CD4-positive, alpha-beta T cell treated with Interleukin-6 for 4 hours (primary cell): ENCODE measurements at places on chromosomes 11 and 22.
A peak's percentile ranks its signal among the peaks of the same experiment; 100 is the strongest.

- DNase-seq, result no peak
Observed at GRCh38 chr11:27153136-27153535, 112.5 kb downstream of the BBOX1 start.

- no peak for DNase-seq
Observed at GRCh38 chr11:95373241-95373640, 142.2 kb upstream of the SESN3 start.

GRCh38 chr11:55658031-55658573 is 3.9 kb upstream of the OR4C6 start:
- no peak for DNase-seq

DNA sequence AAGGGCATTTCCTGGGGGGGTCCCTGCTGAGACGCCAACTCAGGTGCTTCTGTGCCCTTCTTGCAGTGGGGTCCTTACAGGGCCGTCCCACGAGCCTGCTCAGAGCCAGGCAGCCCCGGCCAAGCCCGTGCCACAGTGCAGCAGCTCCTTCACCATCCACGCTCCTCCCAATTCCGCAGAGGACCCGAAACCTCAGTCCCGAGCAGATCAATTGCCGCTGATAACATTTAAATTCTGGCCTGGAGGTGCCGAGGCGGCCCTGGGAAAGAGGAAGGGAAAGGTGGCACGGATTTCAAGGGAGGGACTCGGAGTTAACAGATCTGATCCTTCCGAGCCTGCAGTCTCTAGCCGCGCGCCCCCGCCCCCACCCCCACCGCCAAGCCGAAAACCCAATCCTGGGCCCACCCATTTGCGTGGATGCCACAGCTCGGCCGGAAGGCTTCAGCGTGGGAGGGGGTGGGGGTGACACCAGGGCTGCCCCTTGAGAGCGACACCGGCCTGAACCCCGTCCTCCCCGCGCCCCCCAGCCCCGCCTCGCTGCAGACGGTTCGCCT is 32.3 kb upstream of the JAM3 start:
- DNase-seq, result peak; percentile 34

GRCh38 chr11:111586388-111586831 is 15.8 kb upstream of the SIK2 start:
- peak; percentile 67 for DNase-seq

GRCh38 chr11:94511932-94512781 is at the start of gene C11orf97:
Gene C11orf97, plus strand, starts transcription at chr11:94512461. Its CDS starts 68 bp downstream, at chr11:94512529.
- DNase-seq, result peak; percentile 75

GRCh38 chr11:64043545-64043944 is 7.8 kb downstream of the FLRT1 start:
- DNase-seq, result no peak

GRCh38 chr11:43574949-43575912 is 105.3 kb upstream of the HSD17B12 start:
- DNase-seq, result no peak

DNA sequence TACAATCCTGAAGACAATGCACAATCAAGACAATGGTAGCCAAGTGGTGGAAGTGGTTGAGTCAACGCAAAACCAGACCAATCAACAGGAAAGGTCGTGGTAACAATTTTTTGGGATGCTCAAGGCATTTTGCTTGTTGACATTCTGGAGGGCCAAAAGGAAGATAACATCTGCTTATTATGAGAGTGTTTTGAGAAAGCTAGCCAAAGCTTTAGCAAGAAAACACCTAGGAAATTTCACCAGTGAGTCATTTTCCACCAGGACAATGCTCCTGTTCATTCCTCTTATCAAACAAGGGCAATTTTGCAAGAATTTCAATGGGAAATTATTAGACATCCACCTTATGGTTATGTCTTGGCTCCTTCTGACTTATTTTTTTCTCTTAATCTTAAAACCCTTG is 1932.2 kb upstream of the RAG2 start:
- DNase-seq, result no peak
